GM23248 (cell line): ENCODE measurements at places on chromosomes 3 and 15.

DNA sequence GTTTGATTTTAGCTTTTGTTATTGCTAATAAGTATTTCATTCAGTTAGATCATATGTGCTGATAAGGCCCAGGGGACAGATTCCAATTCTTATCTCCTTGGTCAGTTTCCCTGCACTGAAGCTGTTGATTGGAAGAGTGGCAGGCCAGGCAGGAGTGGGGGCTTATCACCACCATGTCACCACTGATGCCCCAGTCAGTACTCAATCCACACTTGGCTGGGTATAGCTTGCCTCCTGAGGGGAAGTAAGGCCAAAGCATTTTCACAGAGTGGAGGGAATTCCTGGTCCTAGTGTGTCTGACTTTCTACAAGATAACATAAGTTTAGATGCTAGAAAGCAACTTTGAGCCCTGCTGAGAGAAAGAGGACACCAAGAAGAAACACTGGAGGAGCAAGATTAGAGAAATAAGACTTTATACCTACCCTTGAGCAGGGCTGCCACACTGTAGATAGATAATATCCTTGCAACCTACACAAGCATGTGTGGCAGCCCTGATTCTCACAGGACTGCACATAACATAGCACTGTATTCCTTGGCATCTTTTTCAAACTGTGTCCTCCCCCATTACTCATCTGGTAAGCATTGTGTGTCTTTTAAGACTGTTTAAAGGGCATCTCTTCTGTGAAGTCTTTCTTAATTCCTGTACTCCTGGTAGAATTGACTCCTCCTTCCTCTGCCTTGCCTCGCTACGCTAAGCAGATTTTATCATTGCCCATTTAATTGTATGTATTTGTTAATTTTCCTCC, 24.3 kb downstream of the OXNAD1 start:
- DNase-seq, result peak; percentile 67

DNA sequence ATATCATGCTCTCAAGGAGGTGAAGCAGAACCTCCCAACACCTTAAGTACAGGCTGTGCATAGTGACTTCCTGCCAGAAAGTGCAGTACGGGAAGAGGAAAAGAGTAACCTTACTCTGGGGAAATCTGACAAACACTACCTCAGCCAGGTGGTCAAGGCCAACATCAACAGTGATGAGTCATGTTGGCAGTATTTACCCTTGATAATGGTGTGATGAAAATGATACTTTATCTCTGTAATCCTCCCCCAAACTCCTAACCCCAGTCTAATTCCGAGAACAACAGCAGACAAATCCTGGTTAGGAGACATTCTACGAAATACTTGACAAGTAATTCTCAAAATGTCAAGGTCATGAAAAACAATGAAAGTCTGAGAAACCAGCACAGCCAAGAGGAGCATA, 26.5 kb downstream of the ANKDD1A start:
- DNase-seq, result no peak

GRCh38 chr3:55742832-55743136, 255.7 kb upstream of the WNT5A start:
- no peak for DNase-seq

GRCh38 chr15:48028712-48029111, 92.1 kb upstream of the SLC24A5 start:
- DNase-seq, result no peak
